ENCODE measurements at places on chromosomes 6 and 20.
A peak's percentile ranks its signal among the peaks of the same experiment; 100 is the strongest.

DNA sequence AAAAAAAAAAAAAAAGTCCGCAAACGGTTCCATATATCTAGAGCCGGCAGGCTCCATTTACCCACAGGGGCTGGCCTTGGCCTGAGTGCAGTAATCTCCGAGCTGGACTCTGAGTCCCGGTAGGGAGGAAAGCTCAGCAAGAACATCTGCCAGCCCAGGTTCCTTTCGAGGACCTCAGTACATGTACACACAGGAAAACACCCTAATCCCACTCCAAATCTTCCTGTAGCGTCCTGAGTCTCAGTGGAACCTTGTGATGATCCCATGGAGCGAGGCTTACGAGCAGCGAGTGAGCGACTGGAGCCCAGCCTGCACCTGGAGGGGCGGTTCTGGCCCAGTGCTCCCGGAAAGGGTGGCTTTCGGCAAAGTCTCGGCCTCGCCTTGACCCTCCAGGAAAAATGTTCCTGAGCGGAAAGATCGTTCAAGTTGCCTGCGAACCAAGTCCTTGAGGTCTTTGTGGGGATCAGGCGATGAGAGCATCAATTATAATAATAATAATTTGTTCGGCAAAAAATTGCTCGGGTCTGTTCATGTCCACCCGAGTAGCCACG, 32.1 kb downstream of the PRSS16 start:
- peak; percentile 29 for DNase-seq

DNA sequence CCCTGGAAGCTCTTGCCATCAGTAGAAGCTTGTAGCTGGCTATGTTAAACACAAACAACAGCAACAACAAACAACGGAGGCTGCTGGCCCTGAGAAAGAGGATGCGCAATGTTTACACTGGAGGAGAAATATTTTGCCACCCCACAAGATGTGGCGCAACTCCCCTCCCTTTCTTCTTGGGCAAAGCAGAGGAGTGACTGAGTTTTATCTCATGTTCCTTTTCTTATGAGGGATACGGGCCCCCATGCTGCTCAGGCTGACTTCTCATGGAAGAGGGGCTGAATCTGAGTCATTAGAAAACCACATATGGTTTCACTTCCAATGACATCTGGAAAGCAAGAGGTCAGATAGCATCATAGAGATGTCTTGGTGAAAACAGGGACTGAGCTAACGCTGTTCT, 75.9 kb upstream of the HDDC2 start:
- peak; percentile 8 for DNase-seq

DNA sequence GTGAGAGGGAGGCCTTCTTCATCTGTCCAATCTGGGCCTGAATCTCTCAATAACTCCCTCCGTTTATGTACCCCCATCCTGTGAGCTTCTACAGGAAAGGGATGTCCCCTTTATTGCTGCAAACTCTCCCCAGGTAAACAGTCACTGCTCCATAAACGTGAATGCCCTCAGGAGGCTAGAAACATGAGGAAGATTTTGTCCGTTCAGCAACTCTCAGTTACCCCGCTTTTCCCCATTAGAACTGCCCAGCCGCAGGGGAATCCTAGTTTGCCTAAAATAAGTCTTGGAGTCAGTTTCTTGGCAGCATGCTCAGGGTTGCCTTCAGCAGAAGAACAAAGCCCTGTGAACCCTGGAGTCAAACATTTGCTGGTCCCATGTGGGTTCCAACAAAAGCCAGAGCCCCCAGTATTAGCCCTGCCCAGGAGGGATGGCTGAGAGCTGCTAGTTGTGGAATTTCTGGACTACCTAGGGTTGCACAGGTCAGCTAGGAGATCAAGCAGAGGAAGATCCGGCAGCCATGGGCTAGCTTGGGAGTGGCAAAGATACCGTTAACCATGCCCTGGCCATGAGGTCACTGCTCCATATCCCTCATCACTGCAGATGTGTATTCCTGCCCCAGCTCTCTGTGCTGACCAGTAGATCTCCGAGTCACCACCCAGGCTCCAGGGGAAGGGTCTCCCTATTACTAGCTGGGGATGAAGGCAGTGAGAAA, 640 bp downstream of the LRRN4 start:
- DNase-seq = no peak

DNA sequence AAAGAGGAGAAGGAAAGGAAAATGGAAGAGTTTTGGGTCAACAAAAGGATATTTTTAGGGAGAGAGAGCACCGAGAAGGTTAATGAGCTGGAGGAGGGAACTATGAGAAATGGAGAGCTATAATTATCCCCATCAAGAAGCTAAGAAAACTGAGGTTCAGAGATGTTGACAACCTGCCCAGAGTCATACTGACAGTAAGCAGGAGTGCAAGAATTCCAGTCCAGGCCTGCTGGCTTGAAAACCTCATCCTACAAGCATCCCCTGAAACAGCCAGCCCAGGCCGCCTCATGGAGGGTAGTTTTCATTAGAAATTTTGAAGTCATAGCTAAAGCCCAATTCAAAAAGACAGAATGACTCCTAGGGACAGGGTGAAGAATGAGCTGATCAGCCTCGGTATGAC, 172.1 kb upstream of the LRFN2 start:
- no peak for DNase-seq

DNA sequence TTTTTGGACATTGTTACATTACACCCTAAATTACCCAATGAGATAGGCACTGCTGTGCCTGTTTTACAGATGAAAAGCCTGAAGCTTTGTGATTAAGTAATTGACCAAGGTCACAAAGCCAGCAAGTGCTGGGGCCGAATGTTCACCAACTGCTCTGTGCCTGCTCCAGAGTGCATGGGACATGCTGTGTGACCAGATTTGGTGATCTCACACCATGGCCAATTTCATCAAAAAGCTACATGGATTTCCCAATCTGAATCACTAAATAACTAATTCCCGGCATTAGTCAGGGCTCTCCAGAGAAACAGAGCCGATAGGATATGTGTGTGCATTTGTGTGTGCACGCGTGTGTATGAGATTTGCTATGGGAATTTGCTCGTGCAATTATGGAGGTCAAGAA, 228.3 kb upstream of the ECI2 start:
- peak; percentile 8 for DNase-seq

DNA sequence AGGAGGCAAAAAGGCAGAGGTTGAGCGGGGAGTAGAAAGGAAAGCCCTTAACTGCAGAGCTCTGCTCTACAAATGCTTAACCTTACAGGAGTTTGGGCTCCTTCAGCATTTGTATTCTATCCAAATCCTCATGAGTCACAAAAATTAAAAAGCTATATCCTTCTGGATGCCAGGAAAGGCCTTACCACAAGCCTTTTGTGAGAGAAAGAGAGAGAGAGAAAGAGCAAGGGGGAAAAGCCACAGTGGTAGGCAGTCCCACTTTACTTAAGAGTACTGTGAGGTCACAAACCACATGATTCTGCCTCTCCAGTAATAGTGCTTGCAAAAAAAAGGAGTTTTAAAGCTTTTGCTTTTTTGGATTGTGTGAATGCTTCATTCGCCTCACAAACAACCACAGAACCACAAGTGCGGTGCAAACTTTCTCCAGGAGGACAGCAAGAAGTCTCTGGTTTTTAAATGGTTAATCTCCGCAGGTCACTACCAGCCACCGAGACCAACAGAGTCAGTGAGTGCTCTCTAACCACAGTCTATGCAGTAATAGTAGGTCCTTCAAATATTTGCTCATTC, at the start of gene RUNX2:
TSS of gene RUNX2 (plus strand) at position 375 of the 567 bp plus-strand sequence. CDS start 397 bp downstream, outside the sequence.
- DNase-seq = no peak

DNA sequence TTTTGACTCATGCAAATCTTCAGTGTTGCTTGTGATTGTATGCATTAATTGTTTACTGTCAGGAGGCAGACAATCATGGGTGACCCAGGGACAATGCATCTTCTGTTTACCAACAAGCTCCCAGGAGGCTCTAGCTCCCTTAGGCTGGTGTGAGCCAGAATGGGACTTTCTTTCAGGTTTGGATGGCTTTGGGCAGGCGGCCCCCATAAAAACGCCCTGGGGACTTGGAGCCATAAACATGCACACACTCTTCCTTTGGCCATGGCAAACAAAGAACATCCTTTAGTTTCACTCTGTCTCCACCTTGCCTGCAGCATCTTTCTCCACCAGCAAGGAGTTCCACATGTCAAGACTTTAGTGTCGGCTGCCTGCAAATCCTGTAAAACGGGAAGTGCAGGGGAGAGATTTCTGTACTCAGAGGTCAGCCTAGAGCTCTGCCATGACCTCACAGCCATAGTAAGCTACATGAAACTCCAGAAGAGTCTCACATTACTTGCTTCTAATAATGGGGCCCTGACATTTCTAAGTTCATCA, 127.6 kb downstream of the MAP3K7 start:
- DNase-seq = no peak

DNA sequence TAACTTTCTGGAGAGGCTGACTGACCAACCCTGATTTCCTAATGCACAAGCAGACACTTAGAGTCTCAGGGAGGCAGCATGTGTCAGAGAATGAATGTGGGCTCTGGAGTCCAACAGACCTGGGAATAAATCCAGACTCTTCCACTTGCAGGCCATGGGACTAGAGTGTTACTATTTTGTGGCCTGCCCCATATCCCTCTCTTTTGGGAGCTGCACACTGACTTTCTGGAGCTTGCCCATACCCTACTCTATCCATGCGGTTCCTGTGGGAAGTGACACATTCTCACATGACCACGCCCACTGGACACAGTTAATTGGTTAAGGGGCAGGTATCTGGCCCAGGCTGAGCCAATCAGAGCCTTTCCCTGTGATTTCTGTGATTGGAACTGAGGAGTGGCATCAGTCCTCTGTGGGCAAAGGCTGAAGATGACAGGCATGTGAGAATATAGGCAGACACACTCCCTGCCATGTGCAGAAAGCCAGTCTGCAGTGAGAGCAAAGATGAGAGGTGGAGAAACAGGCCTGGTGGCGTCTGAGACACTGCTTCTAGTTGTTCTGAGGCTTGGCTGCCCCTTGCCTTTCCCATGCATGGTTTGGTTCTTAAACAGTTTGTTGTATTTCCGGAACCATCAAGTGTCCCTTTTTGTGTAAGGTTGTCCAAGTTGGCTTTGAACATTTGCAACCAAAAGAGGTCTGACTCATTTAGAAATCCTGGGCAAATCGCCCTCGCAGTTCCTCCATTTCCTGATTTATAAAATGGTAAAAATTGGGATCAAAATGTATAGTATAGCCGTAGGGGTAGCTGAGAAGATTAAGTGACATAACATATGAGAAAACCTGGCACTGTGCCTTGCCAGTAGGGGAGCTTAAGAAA, 125.6 kb downstream of the CDC5L start:
- no peak for DNase-seq

GRCh38 chr6:166561771-166562359, 24.6 kb downstream of the RAMACL start:
- DNase-seq = no peak

DNA sequence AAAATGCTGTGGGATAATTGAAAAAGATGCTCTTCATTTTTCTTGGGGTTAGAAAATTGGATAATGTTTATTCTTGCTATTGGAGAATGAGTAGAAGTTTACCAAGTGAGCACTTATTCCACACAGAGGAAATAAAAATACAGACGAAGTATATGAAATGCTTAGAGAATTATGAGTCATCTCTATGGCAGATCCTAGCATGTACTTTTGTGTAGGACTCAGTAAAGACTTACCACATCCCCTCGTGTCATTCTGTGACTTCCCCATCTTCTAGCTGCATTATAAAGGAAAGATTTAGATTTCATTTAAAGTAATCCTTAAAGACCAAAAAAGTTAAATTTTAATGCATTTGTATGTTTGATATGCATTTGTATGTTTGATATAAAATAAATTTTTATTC, 685.6 kb downstream of the TBC1D32 start:
- DNase-seq = no peak

DNA sequence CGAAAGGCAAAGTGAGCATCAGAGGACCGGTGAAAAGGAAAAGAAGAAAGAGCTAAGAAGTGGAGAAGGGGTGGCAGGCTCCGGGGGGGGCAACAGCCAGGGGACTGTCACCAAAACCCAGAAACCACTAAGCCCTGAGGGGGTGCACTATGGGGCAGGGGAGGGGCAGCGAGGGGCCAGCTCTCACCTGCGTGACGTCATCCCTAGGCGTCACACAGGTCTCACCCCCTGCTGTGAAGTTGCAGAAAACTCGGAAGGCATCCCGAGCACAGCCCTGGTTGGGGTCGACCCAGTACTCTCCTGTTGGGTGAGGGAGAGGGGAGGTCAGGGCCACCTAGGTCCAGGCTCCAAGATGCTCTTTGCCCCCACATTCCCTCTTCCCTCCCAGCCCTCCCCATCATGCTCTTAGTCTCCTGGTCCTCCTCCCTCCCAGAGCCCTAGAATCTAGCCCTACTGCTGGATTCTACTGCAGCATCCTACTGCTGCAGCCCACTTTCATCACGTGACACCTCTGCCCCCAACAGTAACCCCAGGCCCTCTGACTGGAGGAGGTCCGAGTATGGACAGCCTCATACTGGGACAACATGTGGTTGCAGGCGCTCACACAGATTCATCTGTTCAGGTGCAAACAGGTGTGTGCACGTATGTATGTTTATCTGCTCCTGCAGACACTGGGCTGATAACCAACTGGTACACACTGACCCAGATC, 27.4 kb downstream of the COL11A2 start:
- DNase-seq = no peak

- peak; percentile 7 for DNase-seq
Observed at GRCh38 chr20:56974499-56975250, 291.8 kb downstream of the BMP7 start.

Data from large intestine (tissue), 12 donors.